HT1080 (cell line): ENCODE measurements at places on chromosomes 13 and 19. TPM values are rescaled to one million over a fixed set of nuclear protein-coding genes. Genes with fewer than 3 reads are reported as not detected.

DNA sequence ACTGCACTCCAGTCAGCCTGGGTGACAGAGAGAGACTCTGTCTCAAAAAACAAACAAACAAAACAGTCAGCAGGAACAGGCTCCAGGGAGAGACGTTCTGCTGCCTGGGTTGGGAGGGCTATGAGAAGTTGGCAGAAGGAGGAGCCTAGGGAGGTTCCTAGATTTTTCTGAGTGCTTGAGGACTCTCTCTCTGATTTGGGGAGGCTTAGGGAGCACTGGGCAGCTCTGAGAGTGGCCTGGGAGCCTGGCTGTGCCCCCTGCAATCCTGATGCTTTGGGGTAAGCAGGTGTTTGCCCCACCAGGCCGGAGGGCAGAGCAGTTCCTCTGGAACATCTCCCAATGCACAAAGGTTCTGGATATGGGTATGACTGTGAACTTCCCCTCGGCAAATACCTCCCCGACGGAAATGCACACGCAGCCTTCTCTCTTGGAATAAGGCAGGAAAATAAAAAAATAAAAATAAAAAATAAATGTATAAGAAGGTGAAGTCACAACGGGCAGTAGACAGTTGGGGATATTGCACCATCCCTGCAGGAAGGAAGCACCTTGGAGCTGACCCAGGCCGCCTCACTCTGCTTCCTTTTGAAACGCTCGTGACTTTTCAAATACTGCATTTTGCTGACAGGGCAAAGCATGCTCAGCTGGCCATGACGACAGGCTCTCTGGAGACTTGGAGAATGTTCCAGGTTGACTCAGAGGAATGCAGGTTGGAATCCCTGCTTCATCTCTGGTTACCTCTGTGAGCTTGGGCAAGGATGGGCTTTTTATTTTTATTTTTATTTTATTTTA, 26.5 kb upstream of the HOMER3 start:
- no peak for DNase-seq

GRCh38 chr13:112700291-112701060, 10.6 kb downstream of the ATP11A start:
- no peak for DNase-seq

GRCh38 chr19:2014731-2015607, 545 bp downstream of the BTBD2 start:
- DNase-seq: no peak

- DNase-seq: no peak
Observed at GRCh38 chr13:29108068-29108786, 288.1 kb downstream of the MTUS2 start.

- DNase-seq: no peak
Observed at GRCh38 chr13:80035096-80035495, 305.8 kb downstream of the SPRY2 start.

DNA sequence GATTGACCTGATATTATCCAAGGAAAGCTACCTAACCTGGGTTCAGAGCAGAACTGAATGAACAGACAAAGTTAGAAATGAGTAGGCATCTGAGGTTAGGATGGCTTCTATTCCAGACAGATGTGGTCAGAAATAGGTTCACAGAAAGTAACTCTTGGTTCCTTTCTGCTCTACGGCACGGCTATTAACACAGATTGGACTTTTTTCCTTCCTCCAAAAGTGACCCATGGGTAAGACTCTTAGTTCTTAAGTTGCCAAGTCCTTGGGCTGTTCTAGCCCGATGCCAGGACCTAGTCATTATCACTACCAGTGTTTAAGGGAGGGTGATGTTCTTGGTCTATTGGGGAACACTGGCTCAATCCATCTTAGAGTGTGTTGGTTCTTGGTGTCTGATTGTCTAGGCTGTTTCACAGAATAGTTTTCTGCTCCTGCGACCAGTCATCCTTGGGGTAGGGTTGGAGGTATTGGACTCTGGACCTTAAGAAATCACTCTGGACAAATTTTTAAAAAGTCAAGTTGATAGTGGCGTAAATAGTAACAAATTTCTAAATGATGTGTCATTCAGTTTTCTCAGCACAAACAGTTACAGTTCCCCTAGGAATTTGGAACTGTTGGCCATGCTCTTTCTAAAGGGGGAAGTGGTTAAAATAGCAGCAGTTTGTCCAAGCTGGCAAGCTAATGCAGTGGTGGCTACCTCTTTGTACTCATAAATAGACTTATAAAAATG, 60.1 kb upstream of the MYCBP2 start:
- DNase-seq: peak; percentile 58

DNA sequence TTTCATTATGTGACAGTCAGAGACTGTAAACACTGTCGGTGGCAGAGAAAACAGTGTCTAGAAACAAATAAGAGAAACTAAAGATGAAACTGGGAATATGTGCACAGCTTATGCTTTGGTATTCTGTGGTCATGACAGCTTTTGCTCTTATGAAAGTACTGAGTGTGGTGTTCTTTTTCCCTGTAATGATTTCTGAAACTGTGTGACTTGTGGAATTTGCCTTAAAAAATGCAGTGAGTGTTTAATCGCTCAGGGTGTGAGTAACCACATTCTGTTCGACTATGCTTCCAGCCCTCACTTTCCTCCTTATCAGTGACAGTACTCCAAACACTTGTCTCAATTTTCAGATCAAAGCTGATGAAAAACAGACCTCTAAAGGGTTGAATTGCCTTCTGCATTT, 66.9 kb upstream of the DIAPH3 start:
- no peak for DNase-seq

- peak; percentile 21 for DNase-seq
Observed at GRCh38 chr19:23817519-23817918, 58.8 kb upstream of the ZNF681 start.

- no peak for DNase-seq
Observed at GRCh38 chr13:26989261-26989956, 182.2 kb downstream of the USP12 start.

- no peak for DNase-seq
Observed at GRCh38 chr19:52542984-52543664, 15.7 kb downstream of the ZNF808 start.

- peak; percentile 96 for DNase-seq
Observed at GRCh38 chr19:12162882-12163806, at the start of gene ZNF136. TSS of gene ZNF136 (plus strand) at chr19:12163096. CDS start at chr19:12163204, 108 bp downstream.

DNA sequence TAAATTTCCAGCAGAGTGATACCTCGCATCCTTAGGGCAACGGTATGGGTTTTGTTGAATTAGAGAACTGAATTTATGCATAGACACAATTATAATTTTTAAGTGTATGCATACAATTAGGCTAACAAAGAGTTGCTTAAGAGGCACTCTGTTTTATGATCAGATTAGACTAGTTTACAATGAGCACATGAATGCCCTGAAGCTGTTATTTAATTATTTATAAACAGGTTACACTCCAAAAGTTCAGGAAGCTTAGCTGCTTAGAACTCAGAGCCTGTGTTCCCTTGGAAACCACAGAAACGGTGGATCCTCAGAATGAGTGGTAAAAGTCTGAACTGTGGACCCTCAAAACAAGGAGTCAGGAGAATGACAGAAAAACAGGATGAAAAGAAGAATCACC, 72.5 kb upstream of the FBXL3 start:
- no peak for DNase-seq

DNA sequence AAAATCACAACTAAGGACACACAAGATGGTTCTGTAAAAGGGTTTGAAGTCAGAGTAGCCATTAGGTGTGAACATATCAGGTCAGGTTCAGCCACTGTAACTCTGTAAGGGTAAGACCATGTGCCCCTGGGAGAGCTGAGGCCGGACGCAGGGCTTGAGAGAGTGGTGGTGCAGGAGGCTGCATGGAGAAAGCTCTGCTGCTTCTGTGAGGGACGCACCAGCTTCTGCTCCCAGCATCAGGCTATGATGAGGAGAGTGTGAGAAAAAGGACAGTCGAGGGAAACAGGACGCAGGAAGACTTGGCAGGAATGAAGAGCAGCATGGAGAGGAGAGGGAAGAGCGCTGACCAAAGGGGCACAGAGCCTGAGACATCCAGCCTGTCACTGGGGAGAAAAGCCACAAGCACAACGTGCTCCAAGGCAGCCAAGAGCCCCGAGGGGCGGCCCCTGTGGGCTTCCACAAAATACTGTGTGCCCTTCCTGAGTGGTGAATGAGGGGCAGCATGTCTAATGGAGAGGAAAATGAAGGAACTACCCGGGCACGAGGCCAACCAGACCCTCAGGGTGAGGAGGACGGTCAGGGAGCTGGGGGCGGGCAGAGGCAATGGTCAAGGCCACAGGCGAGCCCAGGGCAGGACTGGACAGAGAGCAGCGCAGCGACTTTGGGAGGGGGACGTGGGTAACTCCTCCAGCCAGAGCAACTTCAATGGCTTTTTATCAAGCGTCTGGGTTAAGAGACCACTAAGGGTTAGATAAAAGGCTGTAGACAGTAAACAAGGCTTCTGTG, 107.7 kb downstream of the COL4A1 start:
- no peak for DNase-seq

DNA sequence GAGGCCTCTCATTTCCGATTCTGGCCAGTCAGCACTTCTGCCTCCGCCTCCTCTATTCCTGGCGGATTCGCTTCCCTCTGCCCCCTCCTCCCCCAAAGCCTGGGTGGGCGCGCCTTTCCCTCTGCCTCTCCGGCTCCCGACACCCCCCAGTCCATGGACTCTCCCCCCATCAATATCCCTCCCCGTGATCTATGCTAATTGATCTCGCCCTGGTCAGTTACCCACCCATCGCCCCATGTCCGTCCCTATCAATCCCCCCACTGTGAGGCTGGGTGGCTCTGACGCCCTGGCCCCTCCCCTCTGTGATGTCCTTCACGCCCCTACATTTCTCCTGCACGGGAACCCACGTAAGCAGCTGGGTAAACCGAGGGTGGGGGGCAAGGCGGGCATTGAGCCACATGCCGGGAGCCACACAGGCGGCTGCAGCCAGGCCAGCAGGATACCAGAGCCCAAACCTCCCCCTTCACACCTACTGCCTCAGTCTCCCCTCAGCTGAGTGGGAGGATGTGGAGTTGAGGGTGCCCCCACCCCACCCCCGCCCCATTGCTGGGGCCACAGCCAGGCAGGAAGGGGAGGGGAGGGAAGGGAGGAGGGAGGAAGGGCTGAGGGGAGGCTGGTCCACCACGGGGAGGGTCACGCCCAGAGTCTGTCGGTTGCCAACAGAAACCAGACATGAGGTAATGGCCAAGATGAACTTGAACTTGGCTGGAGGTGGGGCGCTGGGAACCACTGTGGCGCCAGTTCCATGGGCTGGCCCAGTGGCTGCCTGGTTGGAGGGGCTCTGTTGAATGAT, 21.0 kb downstream of the SMIM24 start:
- peak; percentile 36 for DNase-seq

DNA sequence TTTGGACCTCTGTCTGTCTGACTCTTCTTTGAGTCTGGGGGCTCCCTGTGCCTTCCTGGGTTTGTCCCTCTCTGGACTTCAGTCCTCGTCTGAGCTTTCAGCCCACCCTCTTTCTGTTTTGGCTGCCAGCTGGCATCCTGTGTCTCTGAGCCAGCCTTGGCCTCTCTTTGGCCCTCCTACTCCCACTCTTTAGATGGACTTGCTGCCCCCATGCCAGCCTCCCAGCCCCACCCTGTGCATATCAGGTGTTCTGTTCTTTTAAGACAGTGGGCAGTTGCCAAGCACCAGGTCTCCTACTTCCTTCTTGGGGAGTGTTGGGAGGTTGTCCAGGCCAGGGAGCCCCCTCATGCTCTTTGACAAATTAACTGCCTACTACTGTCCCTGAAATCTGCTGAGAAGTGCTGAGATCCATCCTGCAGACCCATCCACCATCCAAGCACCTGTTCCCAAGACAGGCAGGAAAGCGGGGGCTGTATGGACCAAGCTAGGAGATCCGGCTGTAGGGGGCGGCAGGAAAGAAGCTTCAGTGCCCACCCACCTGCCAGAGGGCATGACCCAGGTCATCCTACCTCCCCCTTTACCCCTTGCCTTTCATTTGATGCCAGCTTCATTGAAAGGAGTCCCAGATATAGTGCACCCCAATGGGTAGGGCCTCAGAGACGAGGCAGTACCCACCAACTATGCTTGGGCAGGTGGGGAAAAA, 9.6 kb downstream of the CIC start:
- no peak for DNase-seq

DNA sequence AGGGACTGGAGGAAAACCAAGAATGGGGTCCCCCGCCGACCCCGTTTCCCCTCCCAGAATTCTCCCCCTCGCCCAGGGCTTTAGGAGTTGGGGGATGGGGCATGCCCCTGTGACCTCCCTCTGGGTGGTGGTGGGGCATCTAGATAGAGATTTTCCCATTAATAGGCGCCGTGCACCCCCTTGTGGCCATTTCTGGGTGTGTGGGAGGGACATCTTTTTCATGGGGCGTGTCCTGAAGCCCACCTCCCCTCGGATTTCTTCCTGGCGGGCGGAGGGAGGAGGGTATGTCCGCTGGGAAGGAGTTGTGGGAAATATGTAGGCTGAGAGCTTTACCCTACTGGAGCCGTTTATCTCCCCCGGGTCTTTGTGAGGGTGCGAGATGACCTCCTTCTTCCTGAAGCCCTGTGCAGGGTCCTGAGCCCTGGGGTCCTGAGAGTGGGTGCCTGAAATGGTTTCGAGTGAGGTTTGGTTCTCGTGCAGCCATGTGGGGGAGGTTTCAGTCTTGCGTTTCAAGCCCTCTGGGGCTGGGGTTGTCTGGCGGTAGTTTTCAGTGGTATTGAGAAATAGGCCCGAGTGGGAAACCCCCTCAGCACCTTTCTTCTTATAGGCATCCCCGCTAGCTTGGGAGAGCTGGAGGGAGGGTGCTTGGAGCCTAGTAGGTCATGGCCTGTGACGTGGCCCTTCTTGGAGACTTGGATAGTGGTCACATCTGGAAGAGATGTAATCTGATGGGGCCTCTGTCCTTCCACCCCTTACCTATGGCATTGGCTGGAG, 1.0 kb downstream of the PRMT1 start:
- peak; percentile 71 for DNase-seq

DNA sequence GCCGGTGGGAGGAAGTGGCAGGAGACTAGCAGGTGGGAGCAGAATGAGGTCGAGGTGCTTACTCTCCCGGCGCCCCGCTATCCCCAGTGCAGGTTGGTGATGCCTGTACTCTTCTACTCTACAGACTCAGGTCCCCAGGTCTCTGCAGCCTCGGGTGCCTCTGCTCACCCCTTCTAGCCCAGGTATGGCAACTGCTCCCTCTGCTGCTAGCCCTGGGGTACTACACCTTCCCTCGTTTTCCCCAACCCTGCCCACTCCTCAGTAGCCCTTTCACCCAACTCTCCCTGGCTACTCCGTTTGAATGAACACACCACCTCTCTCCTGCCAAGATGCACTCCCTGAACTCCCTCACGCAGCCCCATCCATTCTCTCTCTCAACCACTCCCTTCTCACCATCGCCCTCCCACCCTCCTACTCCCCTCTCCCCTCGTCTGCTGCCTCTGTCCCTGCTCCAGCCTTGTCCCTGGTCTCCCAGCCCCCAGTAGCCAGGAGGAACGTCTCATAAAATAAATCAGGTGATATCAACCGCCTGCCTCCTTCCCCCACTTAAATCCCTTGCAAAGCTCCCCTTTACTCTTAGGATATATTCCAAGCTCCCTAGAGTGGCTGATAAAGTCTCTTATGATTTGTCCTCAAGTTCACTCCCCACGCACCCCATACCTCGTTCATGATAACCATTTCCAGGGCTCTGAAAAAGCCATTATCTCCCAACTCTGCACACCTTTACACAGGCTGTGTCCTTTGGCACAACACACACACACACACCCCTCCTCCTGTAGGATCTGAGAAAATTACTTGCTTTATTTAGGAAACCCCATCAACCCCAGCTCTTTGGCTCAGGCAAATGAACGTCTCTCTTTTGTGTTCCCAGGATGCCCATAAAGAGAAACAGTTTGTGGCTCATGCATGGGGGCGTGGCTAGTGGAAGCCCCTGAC, 8.2 kb upstream of the MEIS3 start:
- peak; percentile 63 for DNase-seq

- DNase-seq: no peak
Observed at GRCh38 chr13:98697791-98698190, 54.7 kb downstream of the SLC15A1 start.

The VWA8 gene
- 6.6 and 7.3 TPM in 2 replicates for total RNA-seq

The ZNF763 gene
- not detected in 2 replicates for total RNA-seq

The TMEM59L gene
- 0.61 and 1.1 TPM in 2 replicates for total RNA-seq

The ADAMTSL5 gene
- 4.0 and 5.5 TPM in 2 replicates for total RNA-seq

The NR2C2AP gene
- total RNA-seq: 25.4 and 27.3 TPM in 2 replicates
